ENCODE measurements at places on chromosomes 3 and 15. TPM values are rescaled to one million over a fixed set of nuclear protein-coding genes. Genes with fewer than 3 reads are reported as not detected.

GRCh38 chr15:32641517-32642059, at the start of gene SCG5:
Gene SCG5, plus strand, starts transcription at chr15:32641710. Its CDS starts 1,883 bp downstream, at chr15:32643593.
- no peak for DNase-seq

Gene CAND2
- total RNA-seq: 0.72 TPM

DNA sequence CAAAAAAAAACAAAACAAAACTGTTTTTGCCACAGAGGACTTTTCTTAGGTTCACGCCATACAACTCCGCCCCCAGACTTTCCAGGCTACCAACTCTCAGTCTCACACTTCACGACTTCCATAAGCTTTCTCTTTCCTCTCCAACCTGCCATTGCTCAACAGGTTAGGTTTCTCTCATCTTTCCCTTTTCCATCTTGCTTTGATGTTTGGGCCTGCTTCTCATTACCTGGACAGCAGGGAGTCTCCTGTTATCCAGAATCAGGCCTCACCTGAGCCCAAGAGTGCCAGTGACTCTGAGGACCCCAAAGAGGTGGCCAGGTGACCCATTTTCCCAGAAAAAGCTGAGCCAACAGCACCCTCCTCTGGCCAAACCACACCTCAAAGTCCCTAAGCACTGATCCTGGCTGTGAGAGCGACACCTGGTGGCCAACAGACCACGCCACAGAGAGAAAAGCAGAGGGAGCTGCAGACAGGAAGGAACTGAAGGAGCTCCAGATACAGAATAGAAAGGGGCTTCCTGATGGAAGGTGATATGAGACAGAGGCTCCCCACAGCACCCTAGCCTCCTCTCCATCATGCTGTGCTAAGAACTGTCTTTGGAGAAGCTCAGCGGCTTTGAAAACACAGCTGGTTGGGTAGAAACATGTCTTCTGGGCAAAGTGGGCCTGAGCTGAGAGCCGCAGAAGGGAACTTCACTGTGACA, 4.0 kb downstream of the CCDC51 start:
- peak; percentile 88 for DNase-seq

GRCh38 chr3:24661175-24661584, 166.5 kb upstream of the THRB start:
- DNase-seq: no peak

- DNase-seq: no peak
Measured at GRCh38 chr3:115825046-115825445, 201.7 kb downstream of the GAP43 start.

DNA sequence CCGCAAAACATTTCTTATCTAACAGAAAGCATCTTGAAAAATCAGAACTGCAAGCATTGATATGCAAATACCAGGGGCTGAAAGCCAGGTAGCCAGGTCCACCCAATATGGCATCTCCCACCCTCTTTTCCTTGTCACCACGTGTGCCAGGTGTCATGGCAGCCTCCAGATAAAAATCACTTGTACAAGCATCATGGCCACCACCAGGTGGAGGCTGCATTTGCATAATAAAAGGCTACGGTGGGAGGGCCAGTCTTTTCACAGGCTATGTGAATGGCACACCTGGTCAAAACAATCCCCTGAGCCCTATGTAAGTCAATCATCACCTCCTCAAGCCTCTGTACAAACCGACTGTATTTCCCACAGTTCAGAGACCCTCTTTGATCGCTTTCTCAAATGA, 1233.1 kb upstream of the ALCAM start:
- no peak for DNase-seq

- no peak for DNase-seq
Measured at GRCh38 chr3:125602752-125603649, 7.7 kb upstream of the OSBPL11 start.

- no peak for DNase-seq
Measured at GRCh38 chr3:117893001-117893400, 1141.6 kb downstream of the IGSF11 start.

- DNase-seq: no peak
Measured at GRCh38 chr3:24530471-24530870, 35.8 kb upstream of the THRB start.

- DNase-seq: no peak
Measured at GRCh38 chr3:55167586-55168317, 239.9 kb upstream of the LRTM1 start.

- no peak for DNase-seq
Measured at GRCh38 chr3:140365872-140366697, 311.8 kb upstream of the TRIM42 start.

DNA sequence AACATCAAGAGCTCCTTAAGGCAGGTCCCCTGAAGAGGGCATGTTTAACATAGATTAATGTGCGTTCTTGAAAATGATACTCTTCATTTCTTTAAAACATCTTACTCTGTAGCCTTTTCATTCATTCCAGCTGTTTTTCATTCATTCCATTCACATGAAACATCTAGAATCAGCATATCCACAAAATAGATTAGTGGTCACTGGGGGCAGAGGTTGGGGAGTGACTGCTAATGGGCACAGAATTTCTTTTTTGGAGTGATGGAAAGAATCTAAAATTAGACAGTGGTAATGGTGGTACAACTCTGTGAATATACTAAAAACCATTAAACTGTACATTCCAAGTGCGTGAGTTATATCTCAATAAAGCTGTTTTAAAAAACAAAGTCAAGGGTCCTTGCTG, 15.4 kb upstream of the CXCR6 start:
- DNase-seq: no peak

DNA sequence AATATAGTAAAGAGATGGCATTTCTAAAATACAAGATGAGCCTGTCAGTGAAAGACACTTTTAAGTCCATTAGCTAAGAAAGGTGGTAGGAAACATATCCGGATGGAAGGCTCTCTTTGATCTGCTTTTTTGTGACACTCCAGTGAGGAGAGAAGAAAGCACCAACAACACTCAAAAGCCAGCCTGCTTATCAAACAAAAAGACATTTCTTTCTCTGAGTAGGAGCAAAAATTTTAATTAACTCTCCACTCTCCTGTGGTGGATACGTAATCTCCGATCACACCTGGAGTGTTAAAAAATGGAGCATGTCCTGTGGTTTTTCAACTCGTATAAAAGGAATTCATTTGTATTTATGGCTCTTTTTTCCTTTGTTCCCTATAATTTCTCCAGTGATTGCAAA, 65.3 kb downstream of the OXNAD1 start:
- no peak for DNase-seq

Gene GXYLT2
- 0.25 TPM for total RNA-seq

GRCh38 chr3:128973988-128974564, 19.8 kb downstream of the CFAP92 start:
- no peak for DNase-seq

DNA sequence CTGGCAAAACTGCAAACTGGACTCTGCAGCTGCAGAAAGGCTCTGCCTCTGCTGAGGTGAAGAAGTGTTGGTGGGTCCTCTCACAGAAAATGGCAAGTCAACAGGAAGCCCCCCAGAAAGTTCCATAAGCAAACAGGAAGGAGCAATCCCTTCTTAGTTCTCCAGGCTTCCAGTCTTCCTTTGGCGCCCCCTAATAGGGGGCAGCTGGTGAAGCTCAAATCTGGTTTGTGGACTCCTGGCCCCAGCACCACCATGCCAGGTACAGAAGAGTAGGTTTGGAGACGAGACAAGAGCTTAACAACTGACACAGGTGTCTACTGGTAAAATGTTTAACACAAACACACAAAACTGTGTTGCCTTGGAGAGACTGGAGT, 35.5 kb downstream of the LEO1 start:
- DNase-seq: no peak
